ENCODE measurements at places on chromosomes 12 and 14.
A peak's percentile ranks its signal among the peaks of the same experiment; 100 is the strongest.

DNA sequence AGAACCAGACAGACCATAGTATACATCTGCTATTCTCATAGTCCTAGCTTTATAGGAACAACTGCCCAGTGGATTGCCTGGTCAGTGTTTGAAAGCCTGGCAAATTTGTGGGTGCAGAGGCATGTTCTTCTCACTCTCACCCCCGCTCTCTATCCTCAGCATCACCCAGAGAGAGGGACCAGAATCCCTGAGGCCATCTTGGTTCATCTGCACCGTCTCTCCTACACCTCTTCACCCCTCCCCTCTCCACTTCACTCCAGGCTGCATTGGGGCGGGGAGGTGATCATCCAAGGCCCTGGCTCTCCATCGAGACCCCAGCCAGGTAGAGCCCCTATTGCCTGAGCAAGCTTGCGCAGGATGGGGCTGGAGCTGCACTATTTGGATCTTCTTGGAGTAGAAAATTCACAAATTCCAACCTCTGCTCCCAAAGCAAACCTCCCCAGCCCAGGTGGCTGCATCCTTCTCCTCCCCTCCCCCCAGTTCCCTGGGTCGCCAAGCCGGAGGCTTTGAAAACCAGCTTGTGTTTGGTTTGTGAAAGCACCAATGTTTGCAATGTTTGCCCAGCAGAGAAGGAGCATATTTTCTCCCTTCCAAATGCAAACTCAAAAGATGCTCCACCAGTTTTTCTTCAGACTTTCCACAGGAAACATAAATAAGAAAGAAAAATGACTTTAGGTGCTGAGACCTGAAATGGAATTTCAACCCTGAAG is 18.6 kb upstream of the COL2A1 start:
- H3K4me1 ChIP-seq = no peaks in the 10 kb centered on the region
- no peak overlapping the region for H3K4me3 ChIP-seq
- H3K27me3 ChIP-seq = no peaks in the 10 kb centered on the region
- H3K27ac ChIP-seq = no peak overlapping the region

- H3K36me3 ChIP-seq = no peaks in the 10 kb centered on the region
- H3K4me3 ChIP-seq = no peak overlapping the region
- H3K27me3 ChIP-seq = no peaks in the 10 kb centered on the region
- DNase-seq = peak; percentile 53
- H3K27ac ChIP-seq = no peak overlapping the region
Observed at GRCh38 chr12:124836759-124837158, 26.9 kb downstream of the SCARB1 start.

DNA sequence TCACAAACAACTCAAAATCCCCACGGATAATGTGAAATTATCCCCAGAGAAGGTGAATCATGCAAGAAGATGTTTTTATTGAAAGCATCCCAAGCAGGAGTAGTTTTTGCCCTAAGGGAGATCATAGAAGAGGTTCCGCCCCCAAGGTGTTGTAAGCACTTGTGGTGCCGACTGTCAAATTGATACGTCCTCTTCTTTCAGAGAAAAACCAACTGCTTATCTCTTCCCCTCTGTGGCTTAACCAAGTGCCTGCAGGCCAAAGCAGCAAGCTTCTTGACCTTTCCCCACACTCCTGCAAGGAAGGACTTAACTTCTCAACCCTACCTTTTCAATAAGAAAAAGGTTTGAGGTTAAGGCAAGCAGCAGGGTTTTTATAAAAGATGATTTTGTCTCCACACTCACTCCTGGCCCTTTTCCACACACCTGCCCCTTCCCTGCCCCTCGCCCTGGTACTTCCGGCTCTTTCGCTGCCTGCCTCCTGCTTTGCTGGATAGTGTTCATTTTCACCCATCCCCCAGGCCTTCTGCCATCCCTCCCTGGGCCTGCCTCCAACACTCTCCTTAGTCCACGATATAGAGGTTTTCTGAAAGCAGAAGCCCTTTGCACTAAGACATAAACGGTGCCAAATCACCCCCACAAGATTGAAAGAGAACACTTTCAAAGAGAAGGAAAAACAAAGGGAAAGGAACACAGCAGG is 114.5 kb downstream of the EGLN3 start:
- H3K4me1 ChIP-seq = peaks cover 6% of the 10 kb centered on the region
- DNase-seq = no peak
- H3K27ac ChIP-seq = no peak overlapping the region
- H3K4me3 ChIP-seq = no peak overlapping the region

GRCh38 chr12:122845041-122845864 is 10.0 kb downstream of the HIP1R start:
- DNase-seq = no peak
- H3K27ac ChIP-seq = no peak overlapping the region
- H3K36me3 ChIP-seq = peaks cover 11% of the 10 kb centered on the region
- peaks cover 63% of the 10 kb centered on the region for H3K4me1 ChIP-seq
- no peak overlapping the region for H3K4me3 ChIP-seq
- H3K27me3 ChIP-seq = no peaks in the 10 kb centered on the region

DNA sequence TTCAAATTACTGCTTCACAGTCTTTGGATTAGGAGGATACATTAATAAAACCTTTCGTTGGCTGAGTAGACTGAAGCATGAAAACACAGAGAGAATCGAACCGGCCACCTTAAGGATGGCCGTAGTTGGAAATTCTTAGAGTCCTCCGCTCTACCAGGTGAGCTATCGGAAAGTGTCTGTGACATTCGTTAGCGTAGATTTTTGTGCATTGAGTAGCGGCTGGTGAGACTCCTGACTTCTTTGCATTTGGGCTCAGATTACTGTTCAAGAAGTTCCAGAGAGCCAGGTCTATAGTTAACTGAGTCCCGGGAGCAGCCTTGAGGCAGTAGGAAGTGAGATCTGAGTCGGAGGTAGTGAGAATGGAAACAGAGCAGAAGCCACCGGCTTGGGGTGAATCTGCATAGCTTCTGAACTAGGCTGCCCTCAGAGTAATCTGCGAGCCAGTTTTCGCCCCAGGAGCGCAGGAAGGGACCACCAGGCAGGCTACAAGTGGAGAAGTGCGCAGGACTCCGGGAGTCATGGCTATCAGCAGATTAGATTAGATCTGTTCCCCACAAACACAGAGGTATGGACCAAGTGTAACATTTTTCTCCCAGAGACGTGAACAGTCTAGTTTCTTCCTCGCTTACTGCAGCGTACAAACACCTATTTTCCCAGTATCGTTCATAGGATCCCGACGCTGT is 11.0 kb downstream of the OR6S1 start:
- H3K4me3 ChIP-seq = no peak overlapping the region
- no peak overlapping the region for H3K27ac ChIP-seq
- DNase-seq = no peak
- H3K36me3 ChIP-seq = no peaks in the 10 kb centered on the region
- peaks cover 39% of the 10 kb centered on the region for H3K4me1 ChIP-seq
- H3K27me3 ChIP-seq = no peaks in the 10 kb centered on the region

DNA sequence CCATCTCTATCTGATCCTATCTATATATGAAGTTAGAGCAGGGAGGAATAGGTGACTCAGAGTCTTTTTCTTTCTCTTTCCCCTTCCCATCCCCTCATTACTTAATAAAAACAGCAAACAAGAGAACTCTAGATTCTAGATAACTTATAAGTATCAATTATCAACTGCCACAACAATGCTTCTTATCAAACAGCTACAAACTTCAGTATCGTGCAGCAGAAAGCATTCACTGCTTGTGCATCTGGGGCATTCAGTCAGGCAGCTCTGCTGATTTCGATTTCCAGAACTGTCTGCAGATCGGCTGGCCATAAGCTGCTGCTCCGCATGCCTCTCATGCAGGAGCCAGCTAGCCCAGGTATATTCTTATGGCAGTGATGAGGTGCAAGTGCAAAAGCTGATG is 19.4 kb downstream of the A2ML1 start:
- no peak overlapping the region for H3K4me3 ChIP-seq
- no peaks in the 10 kb centered on the region for H3K36me3 ChIP-seq
- no peaks in the 10 kb centered on the region for H3K27me3 ChIP-seq
- H3K4me1 ChIP-seq = peaks cover 11% of the 10 kb centered on the region

- no peaks in the 10 kb centered on the region for H3K36me3 ChIP-seq
- H3K4me1 ChIP-seq = peaks cover 7% of the 10 kb centered on the region
- no peaks in the 10 kb centered on the region for H3K27me3 ChIP-seq
- H3K4me3 ChIP-seq = no peak overlapping the region
- H3K27ac ChIP-seq = no peak overlapping the region
Observed at GRCh38 chr14:49545716-49546115, 40.5 kb downstream of the RPS29 start.

DNA sequence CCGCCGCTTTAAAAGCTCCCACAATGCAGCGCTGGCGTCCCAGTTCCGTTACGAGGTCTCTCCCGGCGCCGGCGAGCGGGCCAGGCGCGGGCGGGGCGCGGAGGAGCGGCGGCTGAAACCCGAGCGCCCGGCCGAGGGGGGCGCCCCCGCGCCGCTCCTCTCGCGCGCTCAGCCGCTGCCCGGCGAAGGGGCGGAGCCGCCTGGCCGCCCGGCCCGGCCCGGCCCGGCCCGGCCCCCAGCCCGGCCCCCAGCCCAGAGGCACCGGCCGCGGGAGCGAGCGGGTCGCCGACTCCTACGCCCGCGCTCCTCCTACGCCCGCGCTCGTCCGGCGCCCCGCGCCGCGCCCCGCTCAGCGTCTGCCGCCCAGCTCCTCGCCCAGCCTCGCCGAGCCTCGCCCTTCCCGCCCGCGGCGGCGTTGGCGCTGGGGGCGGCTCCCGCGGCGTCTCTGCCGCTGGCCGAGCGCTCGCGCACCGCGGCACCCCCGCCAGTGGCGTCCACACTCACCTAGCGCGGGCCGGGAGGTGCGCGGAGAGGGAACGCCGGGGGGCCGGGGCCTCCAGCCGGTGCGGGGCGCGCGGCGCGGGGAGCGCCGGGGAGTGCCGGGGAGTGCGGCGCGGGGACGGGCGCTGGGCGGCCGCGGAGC is at the start of gene RASSF8:
Gene RASSF8, plus strand, starts transcription at position 255 of the 643 bp plus-strand sequence. CDS start 96,662 bp downstream, outside the sequence.
- no peaks in the 10 kb centered on the region for H3K36me3 ChIP-seq
- no peaks in the 10 kb centered on the region for H3K27me3 ChIP-seq

DNA sequence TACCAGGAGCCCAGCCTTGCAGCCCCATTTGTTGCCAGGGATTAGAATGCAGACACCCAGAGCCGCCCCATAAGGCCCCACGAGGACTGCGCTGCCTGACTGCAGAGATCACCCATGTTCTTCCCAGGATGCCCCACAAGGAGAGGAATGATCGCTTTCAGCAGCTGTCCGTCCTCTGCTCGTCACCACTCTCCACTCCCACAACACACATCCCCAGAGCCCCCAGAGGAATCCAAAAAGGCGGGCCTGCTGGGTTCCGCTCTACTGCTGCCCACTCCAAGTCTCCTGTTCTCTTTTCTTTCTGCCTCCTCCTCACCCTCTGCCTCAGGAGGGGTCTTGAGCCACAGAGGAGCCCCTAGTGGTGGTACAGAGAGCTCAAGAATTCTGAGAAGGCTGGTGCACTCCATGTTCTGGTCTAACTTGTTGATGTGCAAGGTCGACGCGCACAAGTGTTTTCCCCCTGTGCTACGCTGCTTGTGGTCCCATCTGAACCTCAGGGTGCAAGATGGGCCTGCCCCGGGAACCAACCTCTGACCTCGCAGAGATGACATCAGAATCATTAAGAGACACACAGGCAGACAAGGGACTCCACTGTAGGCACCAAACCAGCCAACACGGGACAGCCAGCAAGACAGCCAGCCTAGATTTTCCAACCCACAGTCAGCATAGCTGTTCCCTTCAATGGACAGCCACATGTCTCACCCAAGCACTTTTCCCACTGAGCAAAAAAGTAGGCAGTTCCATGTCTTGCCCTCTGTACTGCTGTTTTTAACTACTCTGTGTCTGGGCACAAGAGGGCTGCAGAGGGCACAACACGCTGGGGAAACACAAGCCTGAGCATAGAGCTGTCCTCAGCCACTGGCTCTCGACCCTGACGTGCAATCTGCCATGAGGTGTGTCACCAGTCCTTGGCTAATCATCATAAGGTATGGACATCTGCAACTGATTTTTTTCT is 29.9 kb downstream of the PXN start:
- H3K4me3 ChIP-seq = no peak overlapping the region
- peaks cover 63% of the 10 kb centered on the region for H3K4me1 ChIP-seq
- H3K27ac ChIP-seq = peak overlapping the region; percentile 72
- H3K27me3 ChIP-seq = no peaks in the 10 kb centered on the region
- no peak for DNase-seq

DNA sequence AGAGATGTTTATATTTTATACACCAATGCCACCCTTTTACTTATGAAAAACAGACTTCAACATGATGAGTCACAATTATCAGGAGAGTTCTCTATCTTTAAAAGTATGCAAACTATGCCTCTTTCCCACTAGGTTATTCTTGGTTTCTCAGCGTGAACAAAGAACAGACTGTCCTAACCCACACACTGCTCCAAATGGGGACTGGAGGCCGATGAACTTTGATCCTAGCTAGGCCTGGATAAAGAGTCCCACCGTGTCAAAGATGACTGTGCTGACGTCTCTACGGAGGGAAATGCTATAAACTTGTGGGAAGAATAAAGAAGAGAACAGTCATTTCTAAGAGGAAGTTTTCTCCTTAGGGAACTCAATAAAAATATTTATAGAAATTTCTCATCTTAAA is 160.1 kb downstream of the EPS8 start:
- H3K4me1 ChIP-seq = peaks cover 5% of the 10 kb centered on the region
- no peaks in the 10 kb centered on the region for H3K27me3 ChIP-seq
- no peaks in the 10 kb centered on the region for H3K36me3 ChIP-seq
- DNase-seq = peak; percentile 72

DNA sequence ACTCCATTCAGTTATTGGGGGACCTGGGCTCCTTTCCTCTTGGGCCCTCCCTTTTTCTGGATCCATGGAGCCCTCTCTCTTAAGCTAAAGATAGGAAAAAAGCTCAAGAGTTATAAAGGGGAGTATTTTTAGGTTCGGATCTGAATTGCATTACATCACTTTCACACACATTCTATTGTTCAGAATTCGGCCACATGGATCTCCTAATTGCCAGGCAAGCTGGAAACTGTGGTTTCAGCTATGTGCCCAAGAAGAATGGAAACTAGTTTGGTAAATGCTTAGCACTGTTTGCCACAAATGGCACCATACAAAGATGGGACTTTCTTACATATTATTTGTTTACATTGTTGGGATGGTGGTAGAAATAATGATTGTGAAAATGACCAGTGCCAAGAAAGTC is 145.6 kb downstream of the LRIG3 start:
- no peak for DNase-seq
- H3K27me3 ChIP-seq = no peaks in the 10 kb centered on the region
- H3K36me3 ChIP-seq = no peaks in the 10 kb centered on the region
- no peak overlapping the region for H3K4me3 ChIP-seq

GRCh38 chr14:88551094-88551870 is 3.5 kb downstream of the PTPN21 start:
- H3K36me3 ChIP-seq = no peaks in the 10 kb centered on the region
- no peaks in the 10 kb centered on the region for H3K27me3 ChIP-seq
- peak overlapping the region; percentile 42 for H3K4me3 ChIP-seq
- DNase-seq = peak; percentile 87
- H3K4me1 ChIP-seq = peaks cover 39% of the 10 kb centered on the region

DNA sequence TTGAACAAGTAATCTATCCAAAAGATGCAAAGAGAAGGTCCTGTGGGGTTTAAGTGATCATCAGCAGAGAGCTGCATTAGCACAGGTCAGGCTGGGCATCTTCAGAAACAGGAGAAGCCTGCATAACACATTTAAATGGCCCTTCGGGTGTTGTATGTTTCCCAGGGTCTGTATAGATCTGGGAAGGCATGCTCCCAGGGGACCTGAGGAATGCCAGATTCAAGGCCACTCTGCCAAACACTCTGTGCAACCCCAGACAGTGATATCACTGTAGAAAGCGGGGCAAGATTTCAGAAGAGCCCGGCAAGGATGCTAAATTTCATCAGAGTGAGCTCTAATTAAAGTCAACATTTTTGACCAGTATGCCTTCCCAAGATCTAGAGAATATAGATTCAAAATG is 92.9 kb downstream of the ARMH4 start:
- H3K27me3 ChIP-seq = no peaks in the 10 kb centered on the region
- no peak overlapping the region for H3K4me3 ChIP-seq
- no peaks in the 10 kb centered on the region for H3K36me3 ChIP-seq
- H3K4me1 ChIP-seq = no peaks in the 10 kb centered on the region
- H3K27ac ChIP-seq = no peak overlapping the region
- DNase-seq = no peak

Measured in body of pancreas (tissue), 4 donors.